ENCODE measurements at places on chromosomes 2 and 18.

GRCh38 chr2:72057308-72057707 is 90.4 kb downstream of the CYP26B1 start:
- DNase-seq: no peak

DNA sequence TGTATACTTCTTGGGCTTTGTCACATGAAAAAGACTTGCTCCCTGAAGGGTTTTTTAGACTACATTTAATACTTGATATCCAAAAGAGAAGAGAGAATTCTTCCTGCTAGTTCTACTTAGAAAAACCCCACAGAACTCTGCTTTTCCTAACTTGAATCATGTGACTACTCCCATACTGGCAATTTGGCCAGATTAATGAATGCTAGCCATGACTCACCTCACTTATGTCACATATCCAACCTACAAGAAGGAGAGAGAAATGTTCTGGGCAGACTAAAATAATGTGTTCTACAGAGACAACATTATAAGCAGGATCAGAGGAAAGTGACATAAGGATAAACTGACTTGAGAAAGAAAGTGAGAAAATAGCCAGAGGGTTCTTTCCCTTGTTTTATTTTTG is 249.3 kb upstream of the GULP1 start:
- no peak for DNase-seq

DNA sequence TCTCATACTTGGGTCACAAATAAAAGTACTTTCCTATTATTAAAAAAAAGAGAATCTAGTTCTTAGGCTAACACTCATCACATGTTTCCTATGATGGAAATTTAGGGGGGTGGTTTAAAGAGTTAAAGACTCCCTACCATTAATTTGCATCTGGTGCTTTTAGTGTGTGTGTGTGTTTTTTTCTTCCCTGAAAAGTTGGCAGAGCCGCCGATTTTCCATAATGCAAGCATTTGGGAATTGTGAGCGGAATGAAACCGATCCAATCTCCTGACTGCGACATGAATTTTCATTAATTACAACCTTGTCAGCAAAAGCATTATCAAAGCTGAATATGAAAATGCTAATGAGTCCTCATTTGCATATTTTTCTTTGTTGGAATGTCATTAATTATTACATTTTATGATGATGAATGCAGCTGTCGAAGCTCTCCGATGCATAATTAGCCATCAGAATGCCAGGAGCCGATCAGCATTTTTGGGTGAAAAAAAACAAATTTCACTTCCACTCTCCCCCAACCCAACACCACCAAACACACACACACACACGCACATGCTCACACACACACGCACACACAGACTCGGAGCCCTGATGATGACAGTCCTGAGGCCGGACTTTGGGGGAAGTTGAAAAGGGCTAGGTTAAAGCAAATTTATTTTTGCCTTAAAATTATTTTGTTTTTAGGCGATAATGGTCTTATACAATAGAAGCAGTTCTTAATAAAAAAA is 165.4 kb downstream of the TCF4 start:
- no peak for DNase-seq

DNA sequence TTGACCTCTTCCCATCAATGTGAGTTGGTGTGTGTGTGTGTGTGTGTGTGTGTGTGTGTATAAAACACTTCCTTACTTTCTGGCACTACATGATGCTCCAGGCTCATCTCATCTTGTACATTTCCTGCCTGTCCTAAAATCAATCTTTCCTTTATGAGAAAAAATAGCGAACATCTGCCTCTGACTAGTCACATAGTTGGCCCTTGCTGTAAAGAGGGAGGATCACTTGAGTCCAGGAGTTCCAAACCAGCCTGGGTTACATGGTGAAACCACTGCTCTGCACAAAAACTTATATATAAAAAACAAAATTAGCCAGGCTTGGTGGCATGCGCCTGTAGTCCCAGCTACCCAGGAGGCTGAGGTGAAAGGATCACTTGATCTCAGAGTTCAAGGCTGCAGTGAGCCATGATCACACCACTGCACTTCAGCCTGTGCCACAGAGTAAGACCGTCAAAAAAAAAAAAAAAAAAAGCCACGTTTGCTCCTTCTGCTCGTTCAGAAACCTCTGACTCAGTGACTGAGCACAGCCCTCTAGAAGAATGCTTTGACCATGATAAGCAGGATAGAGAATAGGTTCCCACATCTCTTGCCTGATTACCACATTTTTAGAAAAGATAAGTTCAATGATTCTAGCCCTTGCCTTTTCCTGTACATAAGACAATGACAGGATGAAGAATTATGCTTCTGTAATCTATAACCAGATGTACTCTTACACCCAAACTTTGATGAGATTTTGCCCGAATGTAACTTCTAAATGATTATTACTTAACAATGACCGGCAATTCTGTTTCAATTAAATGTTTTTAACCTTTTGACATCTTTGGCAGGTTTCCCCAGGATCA is 45.2 kb upstream of the ST3GAL5 start:
- no peak for DNase-seq

GRCh38 chr18:58058720-58059119 is 14.7 kb downstream of the NEDD4L start:
- DNase-seq: no peak

- no peak for DNase-seq
Observed at GRCh38 chr18:59952283-59953007, 52.6 kb downstream of the PMAIP1 start.

GRCh38 chr2:99640635-99641151 is 150.9 kb upstream of the REV1 start:
- no peak for DNase-seq

GRCh38 chr2:5464657-5465056 is 227.5 kb upstream of the SOX11 start:
- no peak for DNase-seq

DNA sequence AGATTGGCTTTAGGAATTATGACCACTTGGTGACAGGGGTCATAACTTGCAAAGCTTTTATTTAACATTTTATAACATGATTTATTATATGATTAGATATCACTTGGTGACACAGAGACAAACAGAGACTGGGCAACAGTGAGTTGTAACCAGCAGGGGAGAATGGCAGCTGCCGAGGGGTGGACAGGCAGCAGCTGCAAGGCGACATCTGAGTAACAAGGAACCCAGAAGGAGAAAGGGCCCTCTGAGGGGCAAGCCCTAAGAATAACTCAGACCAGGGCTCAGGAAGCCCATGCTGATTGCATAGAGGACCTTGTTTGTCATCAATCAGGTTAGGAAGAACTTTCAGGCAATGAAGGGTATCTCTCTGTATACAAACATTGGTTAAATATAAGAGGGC is 339.9 kb upstream of the SOX11 start:
- DNase-seq: no peak

DNA sequence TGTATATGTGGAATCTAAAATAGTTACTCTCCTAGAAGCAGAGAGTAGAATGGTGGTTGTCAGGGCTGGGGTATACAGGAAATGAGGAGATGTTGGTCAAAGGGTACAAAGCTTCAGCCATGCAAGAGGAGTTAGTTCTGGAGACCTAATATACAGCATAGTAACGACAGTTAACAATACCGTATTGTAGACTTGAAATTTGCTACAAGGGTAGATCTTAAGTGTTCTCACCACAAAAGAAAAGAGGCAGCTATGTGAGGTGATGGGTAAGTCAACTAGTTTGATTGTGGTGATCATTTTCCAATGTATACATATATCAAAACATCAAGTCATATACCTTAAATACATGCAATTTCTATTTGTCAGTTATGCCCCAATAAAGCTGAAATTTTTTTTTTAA is 98.2 kb upstream of the CYP1B1 start:
- DNase-seq: no peak

GRCh38 chr2:97726261-97727064 is 13.1 kb downstream of the ZAP70 start:
- no peak for DNase-seq

DNA sequence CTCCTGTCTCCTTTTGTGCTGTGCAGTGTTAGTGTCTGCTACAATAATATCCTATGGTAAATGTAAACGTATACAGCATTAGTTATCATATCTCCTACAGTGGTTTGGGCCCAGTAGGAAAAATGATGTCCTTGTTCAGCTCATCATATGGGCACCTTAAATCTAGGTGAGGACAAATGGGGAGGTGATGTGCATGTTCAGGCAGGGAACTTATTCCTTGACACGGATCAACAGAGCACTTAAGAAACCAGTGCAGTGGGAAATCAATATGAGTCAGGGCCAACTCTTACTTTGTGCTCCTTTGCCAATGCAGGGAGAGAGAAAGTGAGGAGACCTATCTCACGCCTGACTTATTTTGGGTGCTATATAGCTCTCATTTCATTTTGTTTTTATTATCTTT is 76.4 kb downstream of the KLHL14 start:
- no peak for DNase-seq

DNA sequence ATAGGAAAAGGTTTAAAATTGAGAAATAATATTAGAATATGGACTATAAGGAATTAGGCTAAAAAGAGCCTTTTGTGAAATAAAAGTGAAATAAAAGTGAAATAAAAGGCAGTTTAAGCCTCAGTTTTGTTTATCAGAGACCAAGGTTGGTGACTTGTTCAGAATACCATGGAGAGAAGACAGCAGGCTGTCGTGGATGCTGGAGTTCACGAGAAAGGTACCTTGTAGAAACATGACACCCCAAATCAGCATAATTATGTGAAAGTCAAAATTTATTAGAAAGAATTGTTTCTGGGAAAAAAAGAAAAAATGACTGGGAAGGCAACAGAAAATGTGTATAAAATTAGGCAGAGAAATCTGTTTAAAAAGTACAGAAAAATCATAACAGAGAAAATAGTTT is 46.5 kb upstream of the SPAG16 start:
- no peak for DNase-seq

DNA sequence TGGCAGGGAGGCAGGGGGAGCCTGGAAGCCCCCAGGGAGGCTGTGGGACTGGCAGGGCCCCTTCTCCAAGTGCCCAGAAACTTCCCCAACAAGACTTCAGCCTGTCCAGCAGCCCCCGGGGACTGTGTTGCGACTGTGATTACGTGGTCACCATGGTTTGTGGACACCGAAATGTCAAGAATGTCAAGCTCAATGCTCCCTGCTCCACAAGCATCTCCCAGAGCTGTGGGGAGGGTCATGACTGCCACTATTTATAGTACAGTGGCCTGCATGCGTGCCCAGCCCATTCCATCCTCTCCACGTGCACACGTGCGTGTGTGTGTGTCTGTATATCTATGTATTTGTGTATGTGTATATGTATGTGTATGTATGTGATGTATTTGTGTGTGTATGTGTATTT is 93.8 kb upstream of the MBOAT2 start:
- no peak for DNase-seq

DNA sequence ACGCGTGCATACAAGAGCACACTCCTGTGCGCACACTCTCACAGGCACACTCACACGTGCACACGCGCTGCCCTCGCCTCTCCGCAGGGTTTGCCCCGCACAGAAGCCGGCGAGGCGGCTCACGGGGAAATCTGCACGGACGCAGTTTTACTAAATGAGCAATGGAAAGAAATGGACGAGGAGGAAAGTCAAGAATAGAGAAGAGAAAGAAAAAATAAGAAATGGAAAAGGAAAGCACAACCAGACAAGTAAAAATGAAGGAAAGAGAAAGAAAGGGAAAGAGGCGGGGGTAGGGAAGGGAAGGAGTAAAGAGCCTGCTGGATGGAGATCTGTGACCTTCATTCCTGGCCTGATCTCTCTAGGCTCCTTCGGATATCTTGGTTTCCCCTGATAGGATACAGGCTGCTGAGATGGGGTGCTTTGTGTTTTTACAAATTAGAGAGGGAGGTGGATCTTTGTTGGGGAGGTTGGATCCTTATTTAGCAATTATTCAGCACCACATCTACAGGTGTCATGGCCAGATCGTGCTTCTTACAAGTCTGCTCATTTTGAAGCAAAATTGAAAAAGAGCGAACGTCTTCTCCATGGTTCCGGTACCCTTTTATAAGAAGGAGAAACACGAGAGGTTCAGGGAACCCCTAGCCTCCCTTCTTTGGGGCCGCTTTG is 693 bp upstream of the LRP2 start:
- no peak for DNase-seq

GRCh38 chr2:217166241-217166850 is 306.5 kb upstream of the TNP1 start:
- no peak for DNase-seq

GRCh38 chr2:84493514-84493913 is 22.8 kb upstream of the DNAH6 start:
- DNase-seq: no peak

Data from left lobe of liver (tissue), 2 donors.